ENCODE measurements at places on chromosomes 4 and X.

- DNase-seq, result no peak
These were observed 1.6 kb downstream of the SCML1 start for GRCh38 chrX:17738737-17739535.

DNA sequence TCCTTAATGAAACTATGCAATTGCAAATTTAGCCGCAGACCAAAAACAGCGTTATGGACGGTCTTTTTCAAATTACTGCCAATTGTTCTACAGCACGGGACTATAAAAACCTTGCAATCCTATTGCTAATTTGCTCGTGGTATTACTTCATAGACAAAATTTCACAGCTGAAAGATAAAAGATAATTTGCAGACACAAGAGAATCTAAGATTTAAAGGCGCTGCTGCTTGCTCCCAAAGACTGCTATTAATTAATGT lies 1.4 kb upstream of the CAMK2D start:
- no peak for DNase-seq

GRCh38 chr4:182280436-182281111 lies 37.4 kb downstream of the TENM3 start:
- DNase-seq, result no peak

GRCh38 chr4:17366496-17366895 lies 145.4 kb downstream of the QDPR start:
- no peak for DNase-seq

GRCh38 chrX:43861750-43862149 lies 20.5 kb downstream of the MAOB start:
- no peak for DNase-seq

- DNase-seq, result no peak
These were observed 162.5 kb upstream of the ATP6AP2 start for GRCh38 chrX:40418146-40418812.

DNA sequence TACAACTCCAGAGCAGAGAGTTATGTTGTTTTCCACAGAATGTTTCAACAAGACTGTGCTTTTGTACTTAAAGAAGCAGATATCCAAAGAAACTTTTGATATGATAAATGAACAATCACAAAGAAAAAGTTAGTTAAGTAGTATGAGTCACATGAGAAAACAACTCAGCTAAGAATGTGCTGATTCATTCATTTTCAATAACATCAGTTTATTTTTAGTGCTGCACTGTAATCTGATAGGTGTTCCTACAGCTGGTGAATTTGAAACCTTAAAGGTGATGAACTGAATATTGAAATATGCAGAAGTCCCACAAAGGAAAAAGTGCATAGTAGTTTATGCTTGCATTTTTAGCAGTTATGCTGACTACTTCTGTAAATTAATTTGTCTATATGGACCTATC lies 180.3 kb upstream of the TENM3 start:
- no peak for DNase-seq

GRCh38 chr4:189090174-189090814 lies 850.4 kb upstream of the FRG1 start:
- DNase-seq, result peak; percentile 1

DNA sequence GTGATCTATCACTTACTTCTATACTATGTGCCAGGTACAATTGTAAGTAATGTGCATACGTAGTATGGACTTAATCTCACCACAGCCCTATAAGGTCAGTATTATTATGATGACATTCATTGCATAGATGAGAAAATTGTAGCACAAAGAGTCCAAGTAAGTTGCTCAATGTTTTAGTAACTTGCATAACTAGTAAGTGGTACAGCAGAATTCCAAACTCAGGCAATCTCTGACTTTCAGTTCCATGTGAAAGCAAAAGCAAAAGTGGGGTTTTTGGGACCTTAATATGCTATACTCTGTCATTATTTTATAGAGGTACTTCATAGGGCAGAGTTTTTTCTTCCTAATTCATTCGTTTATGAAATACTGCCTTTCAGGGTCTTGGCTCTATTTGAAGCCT lies 188.8 kb upstream of the VEGFC start:
- DNase-seq, result no peak

GRCh38 chrX:74511704-74512103 lies 90.4 kb downstream of the SLC16A2 start:
- no peak for DNase-seq

DNA sequence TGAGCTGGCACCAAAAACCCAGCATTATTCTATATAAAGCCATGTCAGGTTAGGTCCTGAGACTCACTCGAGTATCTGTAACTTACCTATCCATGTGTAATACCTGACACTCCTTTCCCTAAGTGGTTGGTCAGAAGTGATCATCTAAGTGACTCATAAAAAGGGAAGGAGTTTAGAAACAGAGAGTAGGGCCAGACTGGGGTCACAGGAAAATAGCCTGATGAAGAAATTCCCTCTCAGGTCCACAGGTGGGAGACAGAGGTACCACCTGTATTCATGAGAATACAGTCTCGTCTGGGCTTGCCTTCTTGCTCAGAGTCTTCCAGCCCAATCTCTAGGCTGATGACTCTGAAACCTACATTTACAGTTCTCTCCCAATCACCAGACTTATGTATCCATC lies 161.8 kb upstream of the MAP3K15 start:
- DNase-seq, result no peak
